ENCODE measurements at places on chromosomes 6 and 20.

DNA sequence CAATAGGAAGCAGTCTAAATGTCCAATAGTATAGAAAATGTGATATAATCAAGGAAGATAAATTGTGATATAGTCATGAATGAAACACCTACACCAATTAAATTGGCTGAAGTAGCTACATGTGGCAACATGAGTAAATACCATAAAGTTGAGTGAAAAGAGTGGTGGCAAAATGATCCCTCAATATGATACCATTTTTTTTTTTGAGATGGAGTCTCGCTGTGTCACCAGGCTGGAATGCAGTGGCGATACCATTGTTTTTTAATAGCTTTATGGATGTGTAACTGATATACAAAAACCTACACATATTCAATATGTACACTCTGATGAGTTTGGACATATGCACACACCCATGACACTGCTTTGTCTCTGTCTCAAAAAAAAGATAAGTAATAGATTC lies 20.9 kb upstream of the ILRUN start:
- DNase-seq, result no peak

- DNase-seq, result peak; percentile 97
Measured at GRCh38 chr6:43247114-43247999, 4.1 kb downstream of the TTBK1 start.

GRCh38 chr6:105952326-105952725 lies 133.8 kb upstream of the PRDM1 start:
- no peak for DNase-seq

DNA sequence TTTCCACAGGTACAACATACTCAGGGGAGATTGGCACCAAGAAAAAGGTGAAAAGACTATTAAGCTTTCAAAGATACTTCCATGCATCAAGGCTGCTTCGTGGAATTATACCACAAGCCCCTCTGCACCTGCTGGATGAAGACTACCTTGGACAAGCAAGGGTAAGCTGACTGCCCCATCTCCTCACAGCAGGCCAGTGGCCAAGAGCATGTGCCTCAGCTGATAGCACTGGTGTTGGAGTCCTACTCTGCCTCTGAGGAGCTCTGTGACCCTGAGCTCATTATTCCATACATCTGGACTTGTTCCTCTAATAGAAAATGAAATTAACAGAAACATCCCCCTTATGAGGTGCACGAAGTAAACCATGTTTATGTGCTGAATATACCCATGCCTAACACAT lies 102.8 kb downstream of the MTFR2 start:
- no peak for DNase-seq

GRCh38 chr6:82113231-82113630 lies 134.3 kb downstream of the IBTK start:
- DNase-seq, result no peak

DNA sequence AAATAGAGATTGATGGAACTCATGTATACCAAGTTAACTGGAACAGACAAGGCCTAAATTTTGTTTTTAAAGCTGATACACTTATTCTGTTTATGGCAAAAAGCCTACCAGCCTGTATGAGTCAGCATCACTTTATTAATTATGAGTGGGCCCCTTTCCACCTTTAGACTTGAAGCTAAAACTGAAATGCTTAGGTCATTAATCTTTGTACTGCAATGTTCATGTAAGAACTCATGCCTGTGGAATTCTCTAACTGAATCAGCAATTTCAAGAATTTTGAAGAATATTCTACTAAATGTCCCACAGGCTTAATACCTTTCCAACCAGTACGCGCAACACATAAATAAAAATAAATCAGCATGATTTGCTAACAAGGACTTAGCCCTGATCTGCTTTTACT lies 140.2 kb upstream of the PHACTR1 start:
- DNase-seq, result no peak

- DNase-seq, result no peak
Measured at GRCh38 chr20:47326658-47327268, 29.7 kb downstream of the ZMYND8 start.

DNA sequence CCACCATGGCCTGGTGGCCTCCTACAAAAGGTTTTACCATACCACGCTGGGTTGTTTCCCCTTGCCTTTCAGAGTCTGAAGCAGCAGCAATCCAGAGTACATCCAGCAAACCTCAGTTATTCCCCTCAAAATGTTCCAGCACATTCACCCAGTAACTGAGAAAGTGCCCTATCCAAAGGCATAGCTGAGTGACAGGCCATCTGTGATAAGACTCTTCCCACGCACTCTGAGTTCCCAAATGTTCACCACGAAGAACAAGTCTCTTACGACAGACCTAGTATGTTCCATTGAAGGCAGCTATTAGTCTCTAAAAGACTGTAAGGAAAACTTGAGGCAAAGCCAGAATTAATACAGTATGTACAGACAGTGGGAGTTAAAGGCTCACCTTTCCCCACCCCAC lies 31.6 kb upstream of the C20orf144 start:
- DNase-seq, result no peak

DNA sequence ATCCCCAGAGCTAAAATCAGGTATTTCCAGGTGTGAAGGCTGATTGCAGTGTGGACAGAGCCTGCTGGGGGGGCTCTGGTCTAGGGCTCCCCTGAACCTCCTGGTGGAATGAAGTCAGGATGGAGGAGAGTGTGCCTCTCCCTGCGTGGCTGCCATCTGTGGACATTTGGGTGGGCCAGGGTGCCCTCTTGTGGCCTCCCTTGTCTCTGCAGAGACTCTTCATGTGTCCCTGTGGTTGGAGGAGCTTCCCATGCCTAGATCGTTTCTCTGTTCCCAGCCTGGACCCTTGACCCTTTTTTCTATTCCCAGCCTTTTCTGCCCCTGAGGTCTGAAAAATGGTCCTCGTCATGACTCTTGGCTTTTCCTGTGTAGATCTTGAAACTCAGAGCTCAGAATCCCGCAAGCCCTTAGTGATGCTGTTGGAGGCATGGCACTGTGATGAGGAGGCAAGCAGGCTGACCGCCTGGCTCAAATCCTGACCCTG lies 9.9 kb upstream of the PSMF1 start:
- peak; percentile 64 for DNase-seq

DNA sequence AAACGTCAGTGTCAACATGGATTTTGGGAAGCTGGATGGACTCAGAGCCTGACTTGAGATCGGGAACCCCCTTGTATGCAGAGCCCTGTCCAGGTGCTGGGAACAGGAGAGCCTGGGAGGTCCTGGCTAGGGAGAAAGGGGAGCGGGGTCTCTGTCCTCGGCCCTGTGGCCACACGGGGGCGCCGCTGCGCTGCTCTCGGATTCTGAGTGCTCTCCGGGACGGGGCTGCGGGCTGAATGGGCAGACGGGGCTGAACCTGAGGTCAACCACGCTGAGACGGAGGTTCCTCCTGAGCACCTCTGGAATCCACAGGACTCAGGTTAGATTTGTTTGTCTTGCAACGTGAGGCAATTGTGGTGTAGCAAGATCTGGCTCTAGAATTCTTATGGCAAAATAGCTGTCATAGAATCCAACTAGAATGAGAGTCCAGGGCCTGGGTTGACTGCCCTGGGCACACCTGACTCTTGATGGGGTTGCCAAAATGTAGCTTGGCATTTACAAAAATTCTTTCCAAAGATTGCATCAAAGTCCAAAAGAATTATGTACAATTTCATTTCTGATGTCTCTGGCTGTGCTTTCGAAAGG lies 20.6 kb upstream of the HLA-F start:
- peak; percentile 53 for DNase-seq
